GM12878 (cell line): ENCODE measurements at places on chromosomes 16 and 17. TPM values are rescaled to one million over a fixed set of nuclear protein-coding genes. Genes with fewer than 3 reads are reported as not detected.

FBXW10B gene
- 0.10 and 0.11 TPM in 2 replicates for polyA plus RNA-seq

HIC1 gene
- polyA plus RNA-seq = 2.3 and 4.9 TPM in 2 replicates

TMEM219 gene
- 71.5 and 74.6 TPM in 2 replicates for polyA plus RNA-seq

HSF4 gene
- 0.73 and 1.0 TPM in 2 replicates for polyA plus RNA-seq

GLIS2 gene
- polyA plus RNA-seq = 0.10 TPM in 1 of 2 replicates, not detected in the other

SCNN1G gene
- polyA plus RNA-seq = not detected in 2 replicates

MEIOC gene
- polyA plus RNA-seq = 0.43 and 0.48 TPM in 2 replicates

CAPN15 gene
- polyA plus RNA-seq = 5.8 and 7.7 TPM in 2 replicates

KRTAP9-8 gene
- not detected in 2 replicates for polyA plus RNA-seq

SPECC1 gene
- 18.9 and 21.4 TPM in 2 replicates for polyA plus RNA-seq

MYH10 gene
- polyA plus RNA-seq = 2.7 and 3.9 TPM in 2 replicates

CCDC200 gene
- 2.3 and 3.2 TPM in 2 replicates for polyA plus RNA-seq

FOXC2 gene
- polyA plus RNA-seq = not detected in 2 replicates

PNMT gene
- polyA plus RNA-seq = not detected in 2 replicates

TAC4 gene
- not detected in 2 replicates for polyA plus RNA-seq

C16orf92 gene
- not detected in 2 replicates for polyA plus RNA-seq

KRT34 gene
- not detected in 2 replicates for polyA plus RNA-seq

CHST5 gene
- polyA plus RNA-seq = 0.43 TPM in 1 of 2 replicates, not detected in the other

KRT15 gene
- not detected in 2 replicates for polyA plus RNA-seq

CASKIN2 gene
- 0.23 and 0.44 TPM in 2 replicates for polyA plus RNA-seq

HAP1 gene
- not detected in 2 replicates for polyA plus RNA-seq

C1QTNF1 gene
- 0.05 and 0.11 TPM in 2 replicates for polyA plus RNA-seq

GFOD2 gene
- polyA plus RNA-seq = 11.3 and 12.5 TPM in 2 replicates

UMOD gene
- polyA plus RNA-seq = not detected in 2 replicates

GJD3 gene
- polyA plus RNA-seq = 0.34 and 1.6 TPM in 2 replicates
